Stimulated activated CD4-positive, alpha-beta T cell treated with anti-CD3 and anti-CD28 coated beads, Interleukin-2, amount 100 ng/mL, for 24 hours (primary cell): ENCODE measurements at places on chromosomes 7 and 10.

GRCh38 chr10:19119191-19119590 is 70.6 kb downstream of the MALRD1 start:
- DNase-seq, result no peak

- no peak for DNase-seq
Measured at GRCh38 chr7:99599836-99600235, 1.8 kb downstream of the TMEM225B start.

DNA sequence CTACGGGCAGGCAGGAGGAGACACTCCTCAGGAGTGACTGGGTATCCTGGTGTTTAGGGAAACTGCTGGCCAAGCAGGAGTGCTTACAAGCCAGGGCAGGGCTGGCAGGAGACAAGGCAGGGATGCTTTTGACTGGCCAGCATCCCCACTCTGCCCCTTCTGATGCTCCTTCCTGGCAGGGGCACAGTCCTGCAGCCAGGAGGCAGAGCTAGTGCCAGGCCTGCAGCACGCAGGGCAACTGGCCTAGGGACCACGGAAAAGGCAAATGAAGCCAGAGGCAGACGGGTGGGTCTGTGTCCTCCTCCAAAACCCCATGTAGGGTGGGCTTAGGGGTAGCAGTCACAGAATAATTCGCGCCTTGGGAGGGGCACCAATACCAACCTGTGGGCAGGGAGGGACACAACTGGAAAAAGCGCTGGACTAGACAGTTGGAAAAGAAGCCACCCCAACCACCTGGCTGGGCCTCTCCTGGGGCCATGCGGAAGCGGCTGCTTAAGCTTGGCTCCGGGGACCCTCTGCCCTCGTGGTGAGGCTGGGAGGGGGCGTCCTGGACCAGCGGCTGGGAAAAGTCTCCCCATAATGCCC is 4.8 kb downstream of the IMPDH1 start:
- DNase-seq, result no peak

DNA sequence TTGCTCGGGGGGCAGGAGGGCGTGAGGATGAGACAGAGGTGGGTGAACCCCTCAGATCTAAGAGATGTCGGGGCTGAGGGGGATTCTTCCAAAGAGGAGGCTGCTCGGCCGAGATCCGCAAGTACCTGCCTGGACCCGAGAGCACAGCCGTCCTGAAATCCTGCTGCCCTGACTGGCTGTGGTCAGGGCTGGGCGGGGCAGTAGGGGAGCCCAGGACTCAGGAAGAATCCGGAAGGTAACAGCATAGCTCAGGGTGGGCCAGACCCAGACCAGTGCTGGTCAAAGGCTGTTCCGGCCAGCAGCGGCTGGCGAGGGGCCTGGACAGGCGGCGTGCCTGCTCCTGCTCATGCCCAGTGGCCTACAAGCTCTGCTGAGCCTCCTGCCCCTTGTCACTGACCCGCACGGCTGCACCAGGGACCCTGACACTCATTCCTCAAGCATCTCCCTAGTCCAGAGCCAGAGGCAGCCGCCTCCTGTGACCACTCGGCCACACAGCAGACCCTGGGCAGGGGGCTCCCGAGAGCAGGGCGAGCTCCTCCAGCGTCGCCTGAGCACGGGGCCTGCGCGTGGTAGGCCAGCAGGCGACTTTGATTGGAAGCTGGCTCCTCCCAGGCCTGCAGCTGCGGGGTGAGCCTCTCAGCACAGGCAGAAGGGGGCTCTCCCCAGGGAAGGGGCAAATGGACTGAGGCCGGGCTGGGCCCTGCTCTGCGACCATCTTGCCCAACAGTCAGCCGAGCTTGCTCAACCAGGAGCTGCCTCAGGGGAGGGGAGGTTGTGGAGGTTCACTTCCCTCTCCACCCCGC is 3.1 kb upstream of the ADAP1 start:
- no peak for DNase-seq

DNA sequence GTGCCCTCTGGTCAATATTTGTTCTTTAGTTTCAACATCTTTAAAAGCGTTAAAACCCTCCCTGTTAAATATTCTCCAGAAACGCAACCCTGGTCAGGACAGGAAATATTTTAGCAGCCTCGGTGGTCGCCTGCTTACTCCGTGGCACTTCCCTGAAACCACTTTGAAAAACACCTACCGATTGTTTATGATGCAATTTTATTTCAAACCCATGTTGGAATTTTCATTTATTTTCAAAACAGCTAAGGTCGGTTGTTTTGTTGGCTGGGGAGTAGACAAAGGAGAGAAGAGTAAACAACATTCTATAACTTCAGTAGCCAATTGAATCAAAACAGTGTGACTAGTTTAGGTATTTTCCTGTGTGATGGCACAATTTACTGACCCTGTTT is 733 bp upstream of the RBP4 start:
- no peak for DNase-seq

DNA sequence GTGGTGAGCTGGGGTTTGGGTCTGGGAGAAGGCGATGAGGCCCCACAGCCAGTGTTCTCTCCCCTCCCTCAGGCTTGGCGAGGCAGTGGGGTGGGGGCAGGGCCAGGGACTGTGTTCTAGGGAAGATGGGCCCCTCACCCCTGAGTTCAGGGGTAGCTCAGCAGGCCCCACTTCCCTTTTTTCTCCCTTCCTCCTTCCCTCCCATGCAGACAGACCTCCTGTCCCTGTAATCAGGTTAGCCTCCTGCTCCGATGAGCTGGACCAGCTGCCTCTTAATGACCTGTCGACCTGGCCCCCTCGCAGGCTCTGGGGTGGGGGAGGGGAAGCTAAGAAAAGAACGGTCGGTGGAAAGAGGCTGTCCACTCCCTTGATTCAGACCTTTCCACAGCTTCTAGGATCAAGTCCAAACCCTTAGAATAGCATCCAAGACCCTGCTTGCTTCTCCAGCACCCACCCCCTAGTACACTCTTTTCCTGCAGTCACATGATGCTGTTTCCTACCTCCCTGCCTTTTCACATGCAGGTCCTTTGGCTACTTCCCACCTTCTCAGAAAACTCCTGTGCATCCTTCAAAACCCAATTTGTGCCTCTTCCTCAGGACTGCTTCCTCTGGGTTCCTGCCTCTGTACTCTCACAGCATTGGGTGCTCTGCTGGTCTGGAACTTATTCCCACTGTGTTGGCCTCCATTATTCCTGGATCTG is 64.1 kb downstream of the ZMIZ1 start:
- DNase-seq, result no peak

- no peak for DNase-seq
Measured at GRCh38 chr7:29147821-29148220, 1.5 kb upstream of the CPVL start.

DNA sequence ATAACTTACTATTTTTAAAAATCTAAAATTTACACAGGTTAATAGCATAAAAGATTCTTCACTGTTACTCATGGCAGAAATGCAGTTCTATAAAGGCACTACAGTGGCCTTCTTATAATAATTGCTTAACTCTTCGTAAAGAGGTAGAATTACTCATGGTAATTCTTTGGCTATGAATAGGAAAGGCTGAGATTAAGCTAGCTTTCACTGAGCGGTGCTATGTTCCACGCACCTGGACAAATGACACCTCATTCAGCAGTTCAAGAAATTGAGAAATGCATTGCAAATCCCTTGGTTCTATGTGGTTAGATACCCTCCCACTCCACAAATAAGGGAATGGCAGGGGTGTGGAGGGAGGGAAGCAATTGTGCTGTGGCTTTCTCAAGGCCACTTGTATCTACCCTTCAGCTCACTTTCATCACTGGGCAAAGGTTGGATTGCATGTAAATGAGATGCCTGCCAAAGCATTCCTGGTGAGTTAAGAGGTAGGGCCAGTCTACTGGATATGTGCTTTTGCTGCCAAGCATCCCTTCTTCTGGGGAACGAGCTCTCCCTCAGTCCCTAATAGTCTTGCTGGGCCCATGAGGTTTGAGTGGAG is 210.9 kb downstream of the TEX36 start:
- no peak for DNase-seq

DNA sequence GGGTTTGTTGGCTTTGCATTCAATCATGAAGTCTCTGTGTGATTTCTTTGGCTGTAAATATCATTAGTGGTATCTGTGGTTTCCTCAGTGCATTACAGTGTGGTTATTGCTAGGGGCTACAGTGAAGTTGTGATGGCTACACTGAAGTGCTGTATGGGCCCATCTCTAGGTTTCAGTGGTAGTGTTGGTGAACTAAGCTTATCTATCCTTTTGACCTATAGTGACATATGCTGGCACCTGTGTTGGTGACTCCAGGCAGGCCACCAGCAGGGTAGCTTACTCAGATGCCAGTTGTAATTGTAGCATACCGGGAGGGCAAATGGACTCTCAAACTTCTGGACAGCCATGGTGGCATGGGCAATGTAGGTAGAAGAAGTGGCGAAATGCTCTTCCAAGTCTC is 219.0 kb downstream of the ANKRD30A start:
- DNase-seq, result no peak

DNA sequence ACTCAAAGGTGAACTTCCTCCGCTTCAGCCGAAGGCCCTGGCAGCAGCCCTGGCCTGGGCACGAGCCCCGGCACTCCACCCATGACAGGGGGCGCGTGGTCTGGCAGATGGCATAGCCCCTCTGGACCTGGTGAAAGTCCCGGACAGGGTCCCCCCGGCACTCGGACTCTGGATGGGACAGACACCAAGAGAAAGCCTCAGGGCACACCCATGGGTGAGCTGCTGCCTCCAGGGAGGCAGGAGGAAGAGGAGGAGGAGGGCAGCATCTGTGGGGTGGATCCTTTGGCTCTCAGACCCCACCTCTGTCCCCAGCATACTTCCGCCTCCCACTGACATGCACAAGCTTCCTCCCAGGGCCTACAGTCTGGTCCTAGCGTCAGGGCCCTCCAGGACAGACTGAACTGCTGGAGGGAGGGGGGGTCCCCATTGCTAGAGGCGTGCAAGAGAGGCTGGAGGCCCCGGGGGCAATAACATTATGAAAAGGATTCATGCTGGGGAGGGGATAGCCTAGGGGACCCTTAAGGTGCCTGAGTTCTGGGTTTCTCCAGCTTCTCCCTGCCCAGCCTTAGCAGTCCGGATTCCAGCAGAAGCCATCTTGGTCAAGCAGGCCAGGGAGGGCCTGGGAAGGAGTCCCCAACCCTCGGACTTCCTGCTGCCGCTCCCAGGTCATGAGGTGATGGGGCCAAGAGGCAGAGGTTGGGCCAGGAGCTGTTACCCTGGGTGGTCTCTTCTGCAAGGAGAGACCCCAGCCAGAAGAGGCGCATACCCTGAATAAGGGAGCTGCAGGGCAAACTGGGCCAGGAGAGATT is 169.3 kb downstream of the LCOR start:
- no peak for DNase-seq

DNA sequence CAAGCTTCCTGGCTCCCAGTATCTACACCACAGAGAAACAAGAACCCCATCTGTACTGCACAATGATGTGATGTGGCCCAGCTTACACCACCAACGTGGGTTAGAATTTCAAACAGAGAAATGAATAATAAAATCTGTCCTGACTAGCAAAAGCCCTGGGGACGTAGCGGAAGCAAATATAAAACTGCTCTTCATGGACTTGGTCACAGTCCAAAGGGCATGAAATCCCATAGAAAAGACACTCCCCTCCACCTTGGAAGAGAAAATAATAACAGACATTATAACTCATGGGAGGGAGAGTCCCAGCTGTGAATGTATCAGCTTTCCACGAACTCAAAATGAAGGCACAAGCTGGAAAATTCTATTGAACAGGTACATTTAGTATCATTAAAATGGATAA is 205.3 kb upstream of the GALNT17 start:
- DNase-seq, result no peak

- DNase-seq, result no peak
Measured at GRCh38 chr7:25789701-25790640, 362.0 kb upstream of the NFE2L3 start.

GRCh38 chr10:51711519-51711891 is 12.1 kb upstream of the CSTF2T start:
- DNase-seq, result no peak

DNA sequence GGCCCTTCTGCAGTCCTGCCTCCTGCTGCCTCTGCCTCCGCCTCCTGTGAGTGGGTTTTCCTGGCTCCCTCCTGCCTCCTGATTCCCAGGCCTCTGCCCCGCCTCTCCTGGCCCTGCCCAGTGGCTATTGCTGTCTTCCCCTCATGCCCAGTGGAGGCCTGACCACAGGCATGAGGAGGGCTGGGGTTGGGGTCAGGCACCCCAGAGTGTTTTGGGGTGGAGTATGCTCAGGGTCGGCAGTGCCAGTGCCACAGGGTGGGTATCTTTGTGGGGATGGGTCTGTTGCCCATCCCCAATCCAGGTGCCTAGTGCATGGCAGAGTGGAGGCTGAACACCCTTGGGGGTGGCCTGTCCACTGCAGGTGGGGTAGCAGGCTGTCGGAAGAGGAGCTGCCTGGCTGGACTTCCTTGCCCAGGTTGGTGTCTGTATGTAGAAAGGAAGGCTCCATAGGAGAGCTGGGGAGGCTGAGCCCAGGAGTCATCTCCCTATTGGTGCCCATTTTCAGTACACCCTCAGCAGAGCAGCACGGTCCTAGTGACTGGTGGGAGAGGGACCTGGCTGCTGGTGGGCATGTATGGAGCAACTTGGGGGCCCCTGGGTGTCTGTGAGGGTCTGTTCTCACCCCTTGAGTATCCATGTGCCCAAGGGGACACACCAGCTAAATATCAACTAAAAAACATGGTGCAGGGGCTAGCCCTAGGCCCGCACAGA is 62.2 kb downstream of the ARHGAP22 start:
- no peak for DNase-seq

DNA sequence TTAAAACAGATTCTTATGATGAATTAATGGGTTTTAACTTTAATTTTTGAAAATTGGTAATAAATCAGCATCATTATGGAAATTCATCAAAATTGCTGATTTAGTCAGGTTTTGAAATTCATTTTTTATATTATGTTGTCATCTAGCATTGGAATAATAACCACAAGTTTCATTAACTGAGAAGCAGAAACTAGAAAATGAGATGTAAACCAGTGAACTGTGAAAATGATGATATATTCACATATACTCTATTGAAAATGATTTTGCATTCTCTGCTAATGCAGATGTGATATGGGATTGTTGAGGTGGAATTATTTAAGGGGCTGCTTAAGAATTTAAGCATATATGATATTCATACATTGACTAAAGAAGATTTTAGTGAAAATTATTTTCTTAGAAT is 316.1 kb upstream of the FZD1 start:
- no peak for DNase-seq

- no peak for DNase-seq
Measured at GRCh38 chr10:114044247-114045135, 825 bp downstream of the ADRB1 start.
